NCI-H524 (cell line): ENCODE measurements at places on chromosomes 3 and 15.

- no peak for DNase-seq
These were observed 259.1 kb downstream of the PTPRG start for GRCh38 chr3:61820306-61820992.

- no peak for DNase-seq
These were observed 51.8 kb downstream of the ABI3BP start for GRCh38 chr3:100941451-100941850.

- no peak for DNase-seq
These were observed 514.6 kb upstream of the ADAMTS9 start for GRCh38 chr3:65202395-65202794.

DNA sequence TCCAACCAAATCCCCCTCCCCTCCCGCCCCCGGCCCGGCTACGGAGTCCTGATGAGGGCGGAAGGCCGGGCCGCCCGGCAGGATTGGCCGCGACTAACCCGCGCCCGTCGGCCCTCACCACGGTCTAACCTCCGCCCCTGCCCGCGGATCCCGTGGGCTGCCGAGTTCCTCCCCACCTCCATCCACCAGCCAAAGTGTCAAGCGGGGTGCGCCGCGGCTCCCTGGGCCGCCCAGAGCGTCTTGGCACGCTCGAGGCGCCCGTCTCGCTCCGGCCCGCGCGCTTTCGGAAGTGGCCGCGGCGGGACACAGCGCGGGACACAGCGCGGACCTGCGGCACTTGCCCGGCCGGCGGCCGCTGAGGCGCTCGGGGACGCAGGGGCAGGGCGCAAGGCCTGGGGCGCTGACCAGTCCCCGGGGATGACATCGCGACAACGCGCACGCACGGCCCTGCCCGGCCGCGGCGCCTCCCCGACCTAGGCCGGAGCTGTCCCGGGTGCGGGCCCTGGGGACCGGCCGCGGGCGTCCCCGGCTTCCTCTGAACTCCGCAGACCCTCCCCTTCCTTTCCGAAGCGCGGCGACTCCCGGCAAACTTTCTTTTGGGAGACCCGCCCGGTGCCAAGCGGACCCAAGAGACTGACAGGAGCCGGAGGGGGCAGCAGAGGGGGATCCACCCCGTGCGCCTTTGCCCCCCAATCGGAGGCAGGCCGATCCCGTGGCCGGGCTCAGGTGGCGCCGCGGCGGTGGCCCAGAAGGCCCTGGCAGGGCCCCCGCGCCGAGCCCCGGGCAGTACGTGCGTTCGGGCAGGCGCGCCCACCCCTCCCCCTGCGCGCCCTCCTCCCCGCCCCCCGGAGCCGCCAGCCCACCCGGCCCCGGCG is 112.8 kb upstream of the ICE2 start:
- DNase-seq: peak; percentile 89

DNA sequence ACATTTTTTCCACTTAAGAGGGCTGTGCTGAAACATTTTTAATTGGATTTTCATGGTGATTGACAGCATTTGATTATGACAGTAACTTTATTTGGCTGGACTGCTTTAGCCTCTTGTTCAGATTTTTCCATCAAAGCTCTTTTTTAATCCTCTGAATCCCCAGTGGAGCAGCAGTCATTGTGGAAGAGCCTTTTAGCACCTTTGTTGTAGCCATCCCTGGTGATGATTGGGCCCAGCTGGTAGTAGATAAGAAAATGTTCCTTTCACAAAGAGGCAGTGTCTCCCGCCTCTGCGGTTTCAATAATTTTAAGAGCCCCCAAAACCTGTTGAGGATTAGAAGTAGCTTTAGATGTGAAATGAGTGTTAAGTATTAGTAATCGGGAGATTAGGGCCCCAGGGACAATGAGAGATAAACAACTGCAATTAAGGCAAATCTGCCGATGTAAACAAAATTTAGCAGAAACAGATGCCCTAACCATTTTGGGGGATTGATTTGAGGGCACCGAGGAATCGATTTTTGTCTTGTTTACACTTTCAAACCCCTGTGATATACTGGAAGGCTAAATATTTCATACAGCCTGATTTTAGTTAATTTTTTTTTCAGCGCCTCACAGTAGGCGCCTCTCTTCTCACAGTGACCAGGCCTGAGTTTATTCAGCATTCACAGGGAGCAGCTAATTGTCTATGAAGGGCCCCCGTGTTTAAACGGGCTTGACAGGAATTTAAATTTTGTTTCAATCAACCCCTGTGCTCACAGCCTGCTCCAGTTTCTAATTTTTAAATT is 43.2 kb upstream of the SKOR1 start:
- peak; percentile 94 for DNase-seq

GRCh38 chr3:52167240-52167639 is 13.0 kb upstream of the POC1A start:
- DNase-seq: no peak

DNA sequence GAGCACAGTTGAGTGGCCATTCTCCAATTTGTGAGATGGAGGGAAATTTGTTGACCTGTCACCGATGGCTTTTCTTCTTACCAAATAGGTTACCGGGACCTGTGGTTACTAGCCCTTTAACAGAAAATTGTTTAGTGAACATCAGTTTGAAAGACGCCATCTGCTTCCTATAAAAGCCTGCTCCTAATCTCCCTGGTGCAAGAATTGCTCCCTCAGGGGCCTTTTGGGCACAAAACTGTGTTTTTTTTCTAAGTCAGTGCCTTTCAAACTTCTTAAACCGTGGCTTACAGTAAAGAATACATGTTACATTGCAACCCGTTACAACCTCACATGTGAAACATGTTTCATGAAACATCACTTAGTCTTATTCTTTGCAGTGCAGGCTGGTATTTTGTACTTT is 15.0 kb downstream of the CACNA2D3 start:
- DNase-seq: peak; percentile 36

- no peak for DNase-seq
These were observed 2.7 kb downstream of the EOMES start for GRCh38 chr3:27719314-27720003.

- no peak for DNase-seq
These were observed 8.5 kb downstream of the CALML4 start for GRCh38 chr15:68196445-68197169.

- no peak for DNase-seq
These were observed 110.4 kb downstream of the TPRG1 start for GRCh38 chr3:189282189-189282588.

GRCh38 chr3:120100711-120101110 is 6.5 kb upstream of the GSK3B start:
- DNase-seq: no peak
